Activated CD4-positive, alpha-beta T cell treated with anti-CD3 and anti-CD28 coated beads, Interleukin-2, amount 10 ng/mL, durations not matched to agents 7 days and 5 days (primary cell): ENCODE measurements at places on chromosomes 3 and 15.

DNA sequence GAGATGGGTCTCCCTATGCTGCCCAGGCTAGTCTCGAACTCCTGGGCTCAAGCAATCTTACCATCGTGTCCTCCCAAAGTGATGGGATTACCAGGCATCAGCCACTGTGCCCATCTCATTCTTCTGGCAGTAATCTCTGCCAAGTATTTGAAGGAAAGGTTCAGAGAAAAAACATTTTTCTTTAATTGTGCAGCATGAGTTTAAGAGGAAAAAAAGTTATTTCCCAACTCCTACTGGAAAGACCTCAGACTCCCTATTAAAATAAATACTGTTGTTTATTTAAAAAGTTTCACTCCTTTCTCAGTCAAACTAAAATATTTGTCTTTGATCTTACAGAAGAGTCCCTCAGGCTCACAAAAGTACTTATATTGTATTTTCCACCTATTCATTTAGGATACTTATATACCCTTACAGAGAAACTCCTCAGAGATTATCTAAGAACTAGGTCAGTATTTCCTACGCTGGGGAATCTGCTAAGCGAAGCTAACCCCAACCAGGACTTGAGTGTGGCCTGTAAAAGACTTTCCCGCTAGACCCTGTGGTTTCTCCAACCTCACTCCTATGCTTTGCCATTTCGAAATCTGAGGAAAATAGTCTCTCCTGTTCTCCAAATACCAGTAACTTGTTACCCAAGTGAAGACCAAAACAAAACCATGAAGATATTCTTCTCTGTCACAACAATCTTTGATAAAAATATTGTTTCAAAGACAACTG is 28.7 kb downstream of the WWTR1 start:
- H3K4me3 ChIP-seq: no peak overlapping the region
- no peaks in the 10 kb centered on the region for H3K4me1 ChIP-seq
- H3K36me3 ChIP-seq: no peaks in the 10 kb centered on the region
- H3K27ac ChIP-seq: no peak overlapping the region

DNA sequence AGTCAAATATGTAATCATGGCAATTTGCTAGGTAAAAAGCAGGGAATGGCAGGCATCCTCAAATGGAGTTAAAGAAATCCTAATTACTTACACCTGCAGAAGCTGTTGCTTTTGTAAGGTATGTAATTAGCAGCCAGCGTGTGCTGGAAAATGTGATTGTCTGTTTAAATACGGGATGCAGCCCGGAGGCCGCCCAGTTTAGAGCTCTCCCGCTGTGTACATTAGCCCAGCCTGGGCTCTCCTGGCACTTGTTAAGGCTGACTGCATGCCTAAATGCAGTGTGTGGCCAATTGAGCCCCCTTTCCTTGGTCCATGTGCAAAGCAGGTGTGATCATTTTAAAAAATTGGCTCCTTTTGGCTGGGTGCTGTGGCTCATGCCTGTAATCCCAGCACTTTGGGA is 9.0 kb downstream of the DPH3 start:
- H3K27me3 ChIP-seq: no peaks in the 10 kb centered on the region
- peaks cover 29% of the 10 kb centered on the region for H3K4me1 ChIP-seq
- no peak overlapping the region for H3K4me3 ChIP-seq
- DNase-seq: no peak
- H3K36me3 ChIP-seq: peaks cover 8% of the 10 kb centered on the region
- H3K27ac ChIP-seq: no peak overlapping the region

DNA sequence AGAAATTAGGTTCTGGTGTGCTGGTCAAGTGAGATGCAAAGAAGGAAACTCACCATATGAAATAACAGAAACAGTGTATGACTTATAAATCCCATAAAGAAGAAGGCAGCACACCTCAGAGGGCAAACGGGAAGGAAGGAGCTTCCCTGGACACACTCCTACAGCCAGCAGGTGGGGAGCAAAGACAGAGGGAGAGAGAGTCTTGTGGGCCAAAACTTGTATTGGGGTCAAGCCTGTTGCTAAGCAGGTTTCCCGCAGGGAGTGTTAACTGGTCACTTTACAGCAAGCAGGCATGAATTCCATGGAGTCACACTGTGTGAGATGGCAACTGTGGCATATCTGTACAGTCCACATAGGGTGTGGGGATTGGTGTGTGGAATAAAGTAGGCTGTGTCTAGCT is 222.9 kb upstream of the NDN start:
- no peak overlapping the region for H3K27ac ChIP-seq
- no peak overlapping the region for H3K4me3 ChIP-seq
- no peaks in the 10 kb centered on the region for H3K36me3 ChIP-seq
- H3K27me3 ChIP-seq: no peaks in the 10 kb centered on the region
- no peaks in the 10 kb centered on the region for H3K4me1 ChIP-seq

DNA sequence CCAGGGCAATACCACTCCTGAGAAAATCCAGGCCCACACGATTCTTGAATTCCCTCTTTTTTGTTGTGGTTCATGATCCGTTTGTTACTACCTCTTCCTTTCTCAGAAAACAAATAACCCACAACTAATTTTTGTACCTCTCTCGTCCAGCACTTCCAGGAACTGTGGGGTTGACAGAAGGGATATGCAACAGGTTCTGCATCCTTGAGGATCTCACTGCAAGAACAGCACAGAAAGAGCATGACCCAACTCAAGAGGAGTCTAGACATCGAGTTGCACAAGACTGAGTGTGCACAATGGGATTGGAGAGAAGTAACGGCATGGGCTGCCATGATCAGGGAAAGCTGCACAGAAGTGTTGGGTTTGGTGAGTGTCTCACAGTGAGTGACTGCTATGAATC is 533.3 kb downstream of the SOX2 start:
- no peak overlapping the region for H3K4me3 ChIP-seq
- no peak for DNase-seq
- H3K27me3 ChIP-seq: no peaks in the 10 kb centered on the region

DNA sequence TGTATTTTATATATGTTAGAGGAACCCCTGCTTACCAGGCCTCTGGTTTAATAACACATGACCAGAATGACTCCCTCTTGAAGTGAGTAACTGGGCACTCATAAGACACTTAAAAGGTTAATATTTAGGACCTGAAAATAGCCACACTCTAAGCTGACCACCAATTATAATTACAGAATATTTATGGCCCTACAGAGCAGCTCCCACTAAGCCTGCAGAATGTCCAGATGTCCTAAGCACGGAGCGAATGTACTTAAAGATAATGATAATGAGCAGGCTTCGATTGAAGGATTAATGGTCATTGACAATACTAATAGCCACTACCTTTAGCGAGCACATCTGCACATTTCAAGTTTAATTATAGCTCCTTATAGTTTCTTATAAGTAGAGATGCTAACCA is 22.8 kb upstream of the KCTD6 start:
- no peak overlapping the region for H3K27ac ChIP-seq
- H3K27me3 ChIP-seq: peaks cover 1% of the 10 kb centered on the region
- H3K4me1 ChIP-seq: peaks cover 52% of the 10 kb centered on the region
- no peak for DNase-seq
- H3K36me3 ChIP-seq: peaks cover 2% of the 10 kb centered on the region

- peaks cover 38% of the 10 kb centered on the region for H3K4me1 ChIP-seq
- H3K36me3 ChIP-seq: peaks cover 52% of the 10 kb centered on the region
- no peak overlapping the region for H3K4me3 ChIP-seq
- DNase-seq: no peak
- H3K27me3 ChIP-seq: no peaks in the 10 kb centered on the region
Measured at GRCh38 chr3:186964071-186964470, 33.7 kb downstream of the ST6GAL1 start.

- H3K4me3 ChIP-seq: no peak overlapping the region
- no peak overlapping the region for H3K27ac ChIP-seq
- peaks cover 18% of the 10 kb centered on the region for H3K27me3 ChIP-seq
- no peak for DNase-seq
- no peaks in the 10 kb centered on the region for H3K36me3 ChIP-seq
Measured at GRCh38 chr3:129007792-129008191, 6.7 kb downstream of the EFCC1 start.
